ENCODE measurements at places on chromosomes 5 and 9.

- peak; percentile 55 for DNase-seq
Observed at GRCh38 chr5:154384480-154385235, 61.1 kb upstream of the SAP30L start.

GRCh38 chr5:56116599-56117141, 116.5 kb downstream of the ANKRD55 start:
- no peak for DNase-seq

- DNase-seq: no peak
Observed at GRCh38 chr5:172868924-172869591, 35.0 kb downstream of the ERGIC1 start.

GRCh38 chr9:107243742-107244141, 39.3 kb upstream of the RAD23B start:
- no peak for DNase-seq

DNA sequence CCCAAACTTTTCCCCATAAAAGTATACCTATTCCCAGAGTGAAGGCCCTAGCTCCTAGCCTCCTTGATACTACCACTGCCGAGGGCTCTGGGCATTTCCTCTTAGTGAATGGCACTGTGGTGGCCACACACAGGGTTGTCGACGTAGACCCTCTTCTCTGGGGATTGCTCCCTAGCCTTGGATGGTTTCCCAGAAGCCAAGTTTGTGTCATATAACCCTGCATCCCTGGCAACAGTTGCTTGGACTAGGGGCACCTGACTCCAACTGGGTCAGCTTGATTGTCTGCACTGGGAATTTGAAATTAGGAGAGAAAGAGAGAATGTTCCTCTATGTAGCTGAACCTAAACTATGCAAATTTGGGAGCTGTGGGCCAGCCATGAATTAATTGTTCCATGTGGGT, 32.3 kb upstream of the KIF2A start:
- no peak for DNase-seq

GRCh38 chr9:136659861-136660784, 2.6 kb upstream of the EGFL7 start:
- DNase-seq: no peak

DNA sequence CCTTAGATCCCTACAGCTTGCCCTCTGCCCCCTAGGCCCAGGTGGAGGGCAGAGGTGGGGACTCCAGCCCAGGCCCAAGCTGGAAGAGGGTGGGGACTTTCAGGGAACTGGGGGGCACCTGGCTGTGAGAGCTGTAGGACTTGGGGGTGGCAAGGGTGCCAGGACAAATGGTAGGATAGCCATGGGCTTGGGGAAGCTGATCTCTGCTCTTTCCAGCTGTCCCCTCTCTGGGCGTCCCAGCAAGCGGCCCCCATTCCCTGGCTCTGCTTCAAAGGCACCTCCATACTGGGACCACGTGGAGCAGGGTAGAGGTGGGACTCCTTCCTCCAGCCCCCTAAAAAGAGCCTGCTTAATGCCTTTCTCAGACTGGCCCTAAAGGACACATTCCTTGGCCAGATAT, 385 bp downstream of the LTC4S start:
- DNase-seq: no peak

DNA sequence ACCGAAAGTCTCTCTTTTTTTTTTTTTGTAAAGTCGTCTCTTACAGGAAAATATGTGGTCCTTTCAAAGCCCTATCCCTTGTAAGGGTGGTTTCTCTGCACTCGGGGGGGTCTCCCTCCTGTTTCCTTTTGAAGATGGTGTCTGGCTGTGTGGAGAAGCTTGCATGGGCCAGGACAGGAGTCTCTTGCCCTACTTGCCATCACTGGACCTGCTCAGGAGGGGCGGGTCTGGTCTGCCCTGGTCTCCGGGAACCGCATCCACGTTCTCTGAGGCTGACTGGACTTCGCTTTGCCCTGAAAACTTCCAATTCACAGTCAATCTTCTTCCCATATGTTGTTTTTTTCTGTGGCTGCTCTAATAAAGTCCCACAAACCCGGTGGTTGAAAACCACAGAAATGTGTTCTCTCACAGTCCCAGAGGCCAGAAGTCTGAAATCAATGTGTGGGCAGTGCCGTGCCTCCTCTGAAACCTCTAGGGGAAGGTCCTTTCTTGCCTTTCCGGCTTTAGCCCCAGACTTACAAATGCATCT, 92.9 kb upstream of the IER5L start:
- no peak for DNase-seq

DNA sequence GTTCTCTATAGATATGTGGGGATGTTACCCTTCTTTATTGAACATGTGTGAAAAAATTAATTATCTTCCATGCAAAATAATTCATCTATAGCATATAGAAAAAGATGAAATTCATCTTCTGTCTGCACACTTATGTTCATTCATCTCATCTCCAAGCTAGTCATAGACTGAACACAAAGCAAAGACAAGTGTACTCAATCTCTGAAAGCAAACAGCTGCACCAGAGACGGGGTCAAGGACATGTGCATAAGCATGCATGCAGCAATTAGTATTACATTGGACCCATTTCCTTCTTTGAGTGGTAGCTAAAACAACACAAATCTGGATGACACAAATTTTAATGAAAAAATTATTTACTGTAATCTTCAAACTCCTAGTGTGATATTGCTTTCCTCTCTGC, 547.0 kb upstream of the COX7C start:
- DNase-seq: no peak

DNA sequence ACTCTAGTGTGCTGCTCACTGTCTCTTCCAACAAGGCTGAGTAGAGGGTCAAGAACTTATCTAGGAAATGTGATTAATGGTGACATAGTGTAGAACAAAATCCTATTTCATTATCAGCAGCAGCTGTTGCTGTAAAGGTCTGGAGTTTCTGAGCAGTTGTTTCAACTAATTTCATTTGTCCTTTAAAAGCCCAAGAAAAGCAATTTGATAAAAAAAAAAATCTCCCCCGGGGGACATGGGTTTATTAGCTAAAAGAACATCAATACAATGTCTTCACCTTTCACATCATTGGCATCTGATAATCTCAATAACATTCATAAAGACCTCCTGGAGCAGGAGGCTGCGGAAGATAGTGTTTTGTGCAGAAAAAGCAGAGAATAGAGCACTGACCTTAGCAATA, 468.1 kb downstream of the KCTD16 start:
- DNase-seq: no peak

DNA sequence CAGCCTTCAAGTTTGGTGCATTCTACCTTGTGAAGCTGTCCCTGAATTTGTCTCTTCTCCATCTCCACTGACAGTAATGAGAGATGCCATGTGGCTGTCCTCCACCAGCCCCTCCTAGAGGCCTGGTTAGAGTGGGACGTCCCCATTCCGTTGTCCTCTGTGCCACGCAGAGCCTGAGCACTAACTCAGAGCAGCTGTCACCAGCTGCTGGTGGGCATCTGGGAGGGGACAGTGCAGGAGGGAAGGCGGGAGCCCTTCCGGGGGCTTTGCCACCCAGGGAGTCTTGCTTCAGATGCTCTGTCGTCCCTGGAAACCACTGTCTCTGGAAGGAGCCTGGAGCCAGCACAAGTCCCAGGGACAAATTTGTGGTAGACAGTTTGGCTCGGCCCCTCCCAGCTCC, 78.6 kb downstream of the PDZD2 start:
- no peak for DNase-seq

- no peak for DNase-seq
Observed at GRCh38 chr9:128627127-128627715, 29.4 kb downstream of the DYNC2I2 start.

DNA sequence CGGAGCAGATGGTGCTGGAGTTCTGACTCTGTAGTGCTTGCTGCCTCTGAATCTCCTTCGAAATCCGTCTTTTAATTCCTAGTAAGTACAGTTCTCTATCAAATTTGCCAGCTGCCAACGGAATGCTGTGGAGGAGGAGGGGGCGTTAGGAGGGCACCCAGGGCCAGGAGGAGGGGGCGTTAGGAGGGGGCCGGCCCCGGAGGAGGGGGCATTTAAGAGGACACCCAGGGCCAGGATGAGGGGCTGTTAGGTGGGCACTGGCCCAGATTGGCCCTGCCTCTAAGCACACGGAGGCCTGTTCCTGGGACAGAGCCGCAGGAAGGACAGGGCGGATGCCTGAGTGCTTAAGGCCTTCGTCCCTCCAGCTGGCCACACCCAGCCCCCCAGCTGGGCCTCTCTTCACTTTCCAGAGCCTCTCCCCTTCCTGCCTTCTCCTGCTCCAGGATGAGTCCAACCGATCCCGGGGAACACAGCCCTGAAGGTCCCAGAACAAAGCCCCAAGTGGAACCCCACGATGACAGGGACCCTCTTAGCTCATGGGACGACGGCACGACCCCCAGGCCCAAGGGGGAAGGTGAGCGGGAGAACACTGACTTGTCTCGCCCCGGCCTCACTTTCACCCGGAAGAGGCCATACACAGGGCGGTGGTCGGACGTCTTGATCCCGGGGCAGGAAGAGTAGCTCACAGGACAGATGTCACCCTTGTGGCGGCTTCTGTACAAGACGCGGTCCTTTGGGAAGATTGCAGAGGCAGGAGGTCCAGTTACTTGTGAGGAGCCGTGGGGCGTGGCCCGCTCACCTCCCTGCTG, 9.8 kb downstream of the INPP5E start:
- DNase-seq: no peak

- no peak for DNase-seq
Observed at GRCh38 chr9:134057751-134058701, 9.8 kb downstream of the BRD3 start.

GRCh38 chr5:14171621-14172020, 28.5 kb downstream of the TRIO start:
- DNase-seq: no peak

- no peak for DNase-seq
Observed at GRCh38 chr9:137216188-137216965, 5.7 kb downstream of the RNF208 start.

- DNase-seq: no peak
Observed at GRCh38 chr9:20186231-20186630, 397.4 kb upstream of the SLC24A2 start.

- no peak for DNase-seq
Observed at GRCh38 chr9:93898502-93899426, 56.4 kb downstream of the BARX1 start.

DNA sequence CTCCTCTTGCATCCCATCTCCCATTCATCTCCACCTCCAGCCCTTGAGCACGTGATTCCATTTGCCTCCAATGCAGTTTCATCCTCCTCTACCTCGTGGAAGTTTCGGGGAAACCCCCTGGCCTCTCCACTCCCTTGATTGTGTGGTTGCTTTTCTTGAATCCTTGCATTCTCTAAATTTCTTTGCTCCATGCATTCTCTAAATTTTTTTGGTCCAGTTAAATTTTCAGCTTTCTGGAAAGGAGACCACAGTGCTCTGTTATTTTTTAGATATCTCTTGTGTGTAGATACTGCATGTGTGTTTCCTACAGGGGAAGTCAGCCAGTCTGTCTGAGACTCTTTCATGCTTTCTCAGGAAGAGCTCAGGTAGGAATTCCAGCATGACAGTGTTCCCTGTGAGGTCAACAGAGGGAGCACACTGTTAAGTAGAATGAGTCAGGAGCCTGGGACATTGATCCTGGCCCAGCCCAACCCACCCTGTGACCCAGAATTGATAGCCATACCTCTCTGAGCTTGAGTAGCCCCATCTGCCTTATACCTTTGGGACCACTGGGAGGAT, 52.8 kb downstream of the AMBP start:
- no peak for DNase-seq

GRCh38 chr9:69660304-69660703, 11.9 kb downstream of the APBA1 start:
- DNase-seq: no peak

GRCh38 chr9:4048441-4048840, 251.4 kb downstream of the GLIS3 start:
- no peak for DNase-seq

GRCh38 chr5:144142824-144143162, 27.7 kb downstream of the YIPF5 start:
- no peak for DNase-seq

DNA sequence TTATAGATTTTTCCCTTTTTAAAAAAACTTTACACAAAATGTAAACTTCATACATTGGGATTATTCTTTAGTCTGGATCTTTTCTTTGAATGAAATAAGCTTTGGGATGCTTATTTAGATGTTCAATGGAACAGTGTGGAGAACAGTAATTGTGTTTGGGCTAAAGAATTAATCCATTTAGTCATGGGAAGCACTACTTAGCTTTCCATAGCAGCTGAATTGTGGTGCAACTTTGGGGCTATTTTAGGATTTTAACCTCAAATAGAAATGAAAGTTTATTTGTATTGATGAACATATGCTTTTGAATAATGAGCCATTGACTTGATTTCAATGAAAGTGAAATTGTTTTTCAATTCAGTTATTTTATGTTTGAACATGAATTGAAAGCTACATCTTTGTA, 72.4 kb downstream of the ZCCHC7 start:
- no peak for DNase-seq

DNA sequence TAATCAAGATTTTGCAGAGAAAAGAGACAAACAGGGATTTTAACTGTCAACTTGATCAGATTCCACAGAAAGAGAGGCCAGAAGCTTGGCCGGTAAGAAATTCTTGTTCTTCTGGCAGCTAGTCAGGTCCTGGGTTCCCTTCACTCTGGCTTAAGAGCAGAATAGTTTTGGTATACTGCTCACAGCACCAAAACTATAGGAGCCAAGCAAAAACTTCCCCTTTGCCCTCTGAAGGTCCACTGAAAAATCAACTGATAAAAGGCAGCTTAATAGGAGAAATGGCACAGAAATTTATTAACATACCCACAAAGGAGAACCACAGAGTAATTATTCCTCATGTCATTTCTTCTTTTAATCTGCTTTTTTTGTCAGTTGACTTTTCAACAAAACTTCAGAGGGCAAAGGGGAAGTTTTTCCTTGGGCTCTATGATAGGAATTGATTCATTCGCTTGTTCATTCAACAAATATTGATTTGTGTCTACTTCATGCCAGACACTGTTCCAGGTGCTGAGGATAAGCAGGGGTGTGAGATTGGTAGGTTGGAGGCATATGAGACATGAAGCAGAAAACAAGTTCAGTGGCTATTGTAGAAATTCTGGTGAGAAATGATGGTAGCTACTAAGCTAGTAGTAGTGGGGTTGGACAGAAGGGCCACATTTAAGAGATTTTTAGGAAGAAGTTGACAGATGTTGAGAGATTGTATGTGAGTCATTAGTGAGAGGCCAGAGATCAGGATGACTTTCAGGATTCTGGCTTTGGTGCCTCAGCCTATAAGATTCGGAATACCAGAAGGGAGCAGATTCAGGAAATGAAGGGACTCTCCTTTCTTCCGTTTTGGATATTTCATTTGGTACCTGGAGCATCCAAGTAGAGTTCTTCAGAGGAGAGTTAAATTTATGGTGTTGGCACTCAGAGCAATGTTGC, 20.6 kb upstream of the NNT start:
- no peak for DNase-seq

DNA sequence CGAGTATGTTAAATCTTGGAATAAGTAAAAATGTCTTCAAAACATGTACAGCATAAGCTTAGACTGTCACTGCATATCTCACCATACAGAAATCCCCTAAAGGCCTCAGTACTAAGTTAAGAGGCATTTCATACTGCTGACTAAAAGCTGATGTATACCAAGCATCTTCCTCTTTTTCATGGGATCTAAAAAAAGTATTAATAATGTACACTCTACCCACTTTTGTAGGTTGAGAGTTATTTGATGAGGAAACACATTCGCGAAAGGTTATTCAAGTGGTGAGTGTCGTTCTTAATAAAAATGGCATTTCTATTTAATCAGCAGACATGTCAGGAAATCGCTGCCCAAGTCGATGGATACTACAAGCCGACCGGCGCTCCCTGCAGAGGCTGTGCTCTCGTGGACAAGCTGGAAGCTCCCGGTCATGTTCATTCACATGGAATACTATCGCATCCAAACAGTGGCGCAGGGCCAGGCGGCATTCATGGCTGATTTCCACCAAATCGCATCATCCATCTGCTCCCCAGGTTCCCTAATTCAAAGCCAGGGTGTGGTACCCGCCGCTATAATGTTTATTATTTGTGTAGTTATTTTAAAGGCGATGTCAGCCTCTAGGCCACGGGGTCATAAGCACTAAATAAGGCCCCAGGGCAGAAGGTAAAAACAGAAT, 724 bp downstream of the SGTB start:
- no peak for DNase-seq
